ENCODE measurements at places on chromosomes 16 and 17.

- DNase-seq = no peak
Measured at GRCh38 chr16:4679156-4679849, 14.1 kb upstream of the NUDT16L1 start.

- peak; percentile 80 for DNase-seq
Measured at GRCh38 chr17:63698886-63699637, 863 bp downstream of the LIMD2 start.

DNA sequence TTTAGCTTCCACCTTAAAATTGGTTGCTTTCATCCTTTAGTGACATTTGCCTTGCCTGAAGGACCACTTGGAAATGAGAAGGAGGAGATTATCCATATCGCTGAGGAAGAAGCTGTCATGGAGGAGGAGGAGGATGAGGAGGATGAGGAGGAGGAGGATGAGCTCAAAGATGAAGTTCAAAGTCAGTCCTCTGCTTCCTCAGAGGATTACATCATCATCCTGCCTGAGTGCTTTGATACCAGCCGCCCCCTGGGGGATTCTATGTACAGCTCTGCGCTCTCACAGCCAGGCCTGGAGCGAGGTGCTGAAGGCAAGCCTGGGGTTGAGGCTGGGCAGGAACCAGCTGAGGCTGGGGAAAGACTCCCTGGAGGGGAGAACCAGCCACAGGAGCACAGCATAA is 11.5 kb upstream of the TMEM106A start:
- no peak for DNase-seq

GRCh38 chr17:19364699-19365498 is 2.4 kb upstream of the B9D1 start:
- no peak for DNase-seq

GRCh38 chr17:45851873-45852272 is 7.2 kb downstream of the SPPL2C start:
- DNase-seq = no peak

DNA sequence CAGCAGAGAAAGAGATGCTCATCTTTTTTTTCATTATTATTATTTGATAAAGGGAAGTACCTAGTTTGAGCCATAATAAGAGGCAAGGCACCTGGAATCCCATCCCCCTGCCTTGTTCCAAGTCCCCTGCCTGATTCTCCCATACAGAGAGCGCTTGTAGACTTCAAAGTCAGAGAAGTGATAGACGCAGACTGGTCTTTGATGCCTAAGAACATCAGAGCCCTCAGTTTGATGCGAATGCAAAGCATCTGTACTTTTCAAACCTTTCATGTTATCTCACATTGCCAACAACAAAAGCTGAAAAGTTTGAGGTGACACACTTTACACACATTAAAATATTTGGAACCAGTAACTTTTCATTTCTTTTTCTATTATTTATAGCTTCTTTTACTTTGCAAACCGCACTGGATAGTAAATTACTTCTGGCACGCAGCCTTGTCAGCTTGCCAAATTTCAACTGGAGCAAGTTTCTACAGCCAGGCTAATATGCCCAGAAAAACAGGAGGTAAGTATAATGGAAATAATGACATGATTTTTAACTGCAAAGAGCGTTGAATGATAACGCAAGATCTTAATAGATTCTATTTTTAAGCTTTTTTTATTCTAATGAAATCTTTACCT is 5.9 kb upstream of the UTP6 start:
- no peak for DNase-seq

GRCh38 chr16:79810449-79811189 is 210.1 kb upstream of the MAF start:
- DNase-seq = no peak

DNA sequence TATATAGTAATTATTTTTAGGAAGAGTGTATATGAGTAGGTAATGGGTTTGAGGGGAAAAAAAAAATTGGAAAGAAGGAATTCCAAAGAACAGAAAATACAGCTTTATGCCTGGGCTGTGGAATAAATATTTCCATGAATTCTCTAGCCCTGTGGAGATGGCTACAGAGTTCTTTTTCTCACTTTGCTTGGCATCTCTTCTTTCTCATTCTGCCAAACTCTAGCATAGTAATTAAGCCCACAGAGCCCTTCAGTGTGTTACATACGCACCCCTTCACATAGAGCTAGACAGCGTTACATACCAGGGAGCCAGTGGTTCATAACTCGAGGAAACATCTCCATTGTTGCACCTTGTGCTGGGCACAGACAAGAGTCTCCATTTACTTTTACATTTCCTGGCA is 621.1 kb downstream of the CDH8 start:
- DNase-seq = no peak

DNA sequence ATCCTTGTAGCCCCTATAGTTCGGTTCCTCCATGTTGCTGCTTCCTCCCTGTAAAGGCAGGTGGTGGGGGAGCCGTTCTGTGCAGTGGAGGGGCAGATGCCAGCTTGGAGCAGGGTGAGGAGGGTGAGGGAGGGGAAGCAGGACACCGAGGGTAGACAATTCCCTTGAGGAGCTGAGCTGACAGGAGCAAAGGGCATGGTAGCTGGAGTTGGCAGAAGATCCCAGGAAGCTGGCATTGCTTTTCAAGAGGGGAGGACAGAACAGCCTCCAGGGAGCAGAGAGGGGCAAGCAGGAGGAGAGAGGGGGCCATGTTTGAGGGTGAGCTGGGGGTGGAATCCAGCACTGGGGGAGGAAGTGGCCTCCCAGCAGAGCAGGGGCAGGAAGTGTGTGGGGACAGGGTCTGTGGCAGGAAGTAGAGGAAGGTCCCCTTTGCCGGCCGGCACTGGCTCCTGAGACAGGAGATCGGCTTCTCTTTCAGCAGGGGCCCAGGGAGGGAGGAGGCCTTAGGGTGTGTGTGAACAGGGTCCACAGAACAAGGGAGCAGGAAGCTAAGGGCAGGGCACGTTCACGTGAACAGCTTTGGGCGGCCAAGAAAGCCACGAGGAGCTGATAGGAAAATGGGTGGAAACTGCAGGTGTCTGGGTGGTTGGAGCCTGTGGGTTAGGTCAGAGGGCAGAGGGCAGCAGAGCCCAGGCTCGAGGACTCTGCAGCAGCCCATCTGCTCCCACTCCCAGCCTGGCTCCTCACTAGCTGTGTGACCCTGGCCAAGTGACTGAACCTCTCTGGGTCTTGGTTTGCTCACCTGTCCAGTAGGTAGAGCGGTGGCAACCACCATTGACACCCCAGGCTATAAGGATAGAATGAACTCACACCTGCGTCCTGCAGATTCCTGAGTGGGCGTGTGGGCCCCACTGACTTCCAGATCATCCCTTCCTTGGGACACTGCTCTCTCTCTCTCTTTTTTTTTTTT is 17.5 kb upstream of the SPNS2 start:
- DNase-seq = peak; percentile 23

DNA sequence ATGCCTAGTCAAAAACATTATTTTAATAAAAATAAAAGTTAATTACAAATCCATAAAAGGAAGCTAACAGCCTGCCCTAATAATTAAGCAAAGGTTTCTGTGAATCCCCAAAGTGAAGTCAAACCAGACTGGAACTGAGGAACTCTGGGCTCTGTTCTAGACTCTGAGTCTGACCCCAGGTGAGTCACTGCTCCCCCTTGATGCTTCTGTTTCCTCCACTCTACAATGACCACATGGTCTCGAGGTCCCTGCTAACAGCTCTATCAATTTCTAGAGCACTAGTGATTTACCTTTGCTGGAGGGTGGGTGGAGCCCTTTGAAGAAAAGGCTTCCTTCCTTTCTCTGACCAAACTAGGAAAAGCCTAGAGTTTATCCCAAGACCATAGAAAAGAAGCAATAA is 32.4 kb downstream of the XPO6 start:
- DNase-seq = no peak

DNA sequence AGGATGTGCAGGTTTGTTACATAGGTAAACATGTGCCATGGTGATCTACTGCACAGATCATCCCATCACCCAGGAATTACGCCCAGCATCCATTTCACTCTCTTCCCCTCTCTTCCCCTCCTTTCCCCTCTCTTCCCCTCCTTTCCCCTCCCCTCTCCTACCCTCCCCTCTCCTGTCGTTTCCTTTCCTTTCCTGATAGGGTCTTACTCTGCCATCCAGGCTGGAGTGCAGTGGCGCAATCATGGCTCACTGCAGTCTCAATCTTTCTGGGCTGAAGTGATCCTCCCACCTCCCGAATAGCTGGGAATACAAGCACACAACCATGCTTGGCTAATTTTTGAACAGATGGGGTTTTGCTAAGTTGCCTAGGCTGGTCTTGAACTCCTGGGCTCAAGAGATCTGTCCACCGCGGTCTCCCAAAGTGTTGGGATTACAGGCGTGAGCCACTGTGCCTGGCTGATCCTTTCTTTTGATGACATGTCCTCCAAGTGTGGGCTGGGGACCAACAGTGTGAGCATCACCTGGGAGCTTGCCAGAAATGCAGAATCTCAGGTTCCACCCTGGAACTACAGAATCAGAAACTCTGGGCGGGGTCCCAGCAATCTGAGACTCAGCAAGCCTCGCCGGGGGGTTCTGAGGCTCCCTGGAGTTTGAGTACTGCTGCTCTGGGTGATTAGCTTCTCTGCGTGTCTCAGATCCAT is 10.8 kb downstream of the ATP2C2 start:
- DNase-seq = no peak

- DNase-seq = no peak
Measured at GRCh38 chr16:2090777-2091546, 43.2 kb downstream of the TSC2 start.

GRCh38 chr16:1990351-1991134 is 773 bp downstream of the SYNGR3 start:
- DNase-seq = no peak

- DNase-seq = no peak
Measured at GRCh38 chr17:70099884-70100283, 24.9 kb downstream of the KCNJ16 start.

DNA sequence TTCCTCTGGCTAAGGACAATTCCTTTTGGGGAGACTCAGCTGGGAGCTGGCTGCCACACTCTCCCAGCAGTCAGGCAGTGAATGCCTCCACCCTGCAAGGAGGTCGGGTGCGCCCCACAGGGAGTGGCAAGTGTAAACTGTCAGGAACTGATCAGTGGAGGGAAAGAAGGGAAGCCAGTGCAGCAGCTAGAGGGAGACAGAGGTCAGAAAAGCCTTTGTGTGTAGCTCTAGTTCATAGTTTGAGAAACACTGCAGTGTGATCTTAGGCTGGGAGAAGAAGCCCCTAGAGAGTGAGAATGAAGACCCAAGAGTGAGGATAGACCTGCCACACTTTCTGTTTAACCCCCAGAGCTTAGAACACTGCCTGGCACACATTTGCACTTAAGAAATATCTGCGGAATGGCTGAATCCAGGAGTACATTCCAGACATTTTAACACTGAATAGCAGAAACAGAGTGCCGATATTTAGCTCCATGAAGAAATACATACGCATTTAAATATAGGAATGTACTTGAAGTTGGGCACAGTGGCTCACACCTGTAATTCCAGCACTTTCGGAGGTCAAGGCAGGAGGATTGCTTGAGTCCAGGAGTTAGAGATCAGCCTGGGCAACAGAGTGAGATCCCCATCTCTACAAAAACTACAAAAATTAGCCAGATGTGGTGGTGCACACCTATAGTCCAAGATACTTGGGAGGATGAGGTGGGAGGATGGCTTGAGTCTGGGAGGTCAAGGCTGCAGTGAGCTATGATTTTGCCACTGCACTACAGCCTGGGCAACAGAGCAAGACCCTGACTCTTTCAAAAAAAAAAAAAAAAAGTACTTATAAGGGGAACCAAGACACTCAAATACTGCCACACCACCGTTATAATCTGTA is 11.1 kb upstream of the SLC5A11 start:
- DNase-seq = no peak

GRCh38 chr16:83400234-83400633 is 407.5 kb upstream of the HSBP1 start:
- no peak for DNase-seq

- no peak for DNase-seq
Measured at GRCh38 chr17:44628243-44629188, 27.8 kb upstream of the MEIOC start.

GRCh38 chr17:1251866-1252608 is 18.2 kb upstream of the BHLHA9 start:
- DNase-seq = no peak
